ENCODE measurements at places on chromosomes 7 and 10.
A peak's percentile ranks its signal among the peaks of the same experiment; 100 is the strongest.

DNA sequence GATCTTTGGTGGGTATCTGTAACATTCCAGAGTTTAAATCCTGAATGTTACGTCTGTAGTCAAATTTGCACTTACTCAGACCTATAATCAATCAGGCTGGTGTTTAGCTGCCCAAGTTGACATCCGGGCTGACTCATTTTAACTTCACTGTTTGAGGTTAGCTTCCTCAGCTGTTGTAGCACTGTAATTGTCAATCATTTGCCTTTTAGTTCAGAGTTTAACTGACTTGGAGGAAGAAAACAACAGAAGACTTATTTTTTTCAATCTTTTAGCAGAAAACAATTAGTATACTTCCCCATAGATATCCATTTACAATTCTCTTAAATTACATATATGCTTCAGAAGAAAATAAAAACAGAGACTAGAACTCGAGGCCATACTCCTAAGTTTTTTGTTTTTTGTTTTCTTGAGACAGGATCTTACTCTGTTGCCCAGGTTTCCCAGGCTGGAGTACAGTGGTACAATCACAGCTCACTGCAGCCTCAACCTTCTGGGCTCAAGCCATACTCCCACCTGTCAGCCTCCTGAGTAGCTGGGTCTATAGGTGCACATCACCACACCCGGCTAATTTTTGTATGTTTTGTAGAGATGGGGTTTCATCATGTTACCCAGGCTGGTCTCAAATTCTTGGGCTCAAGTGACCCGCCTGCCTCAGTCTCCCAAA, 38.5 kb upstream of the LRRC17 start:
- DNase-seq: no peak

DNA sequence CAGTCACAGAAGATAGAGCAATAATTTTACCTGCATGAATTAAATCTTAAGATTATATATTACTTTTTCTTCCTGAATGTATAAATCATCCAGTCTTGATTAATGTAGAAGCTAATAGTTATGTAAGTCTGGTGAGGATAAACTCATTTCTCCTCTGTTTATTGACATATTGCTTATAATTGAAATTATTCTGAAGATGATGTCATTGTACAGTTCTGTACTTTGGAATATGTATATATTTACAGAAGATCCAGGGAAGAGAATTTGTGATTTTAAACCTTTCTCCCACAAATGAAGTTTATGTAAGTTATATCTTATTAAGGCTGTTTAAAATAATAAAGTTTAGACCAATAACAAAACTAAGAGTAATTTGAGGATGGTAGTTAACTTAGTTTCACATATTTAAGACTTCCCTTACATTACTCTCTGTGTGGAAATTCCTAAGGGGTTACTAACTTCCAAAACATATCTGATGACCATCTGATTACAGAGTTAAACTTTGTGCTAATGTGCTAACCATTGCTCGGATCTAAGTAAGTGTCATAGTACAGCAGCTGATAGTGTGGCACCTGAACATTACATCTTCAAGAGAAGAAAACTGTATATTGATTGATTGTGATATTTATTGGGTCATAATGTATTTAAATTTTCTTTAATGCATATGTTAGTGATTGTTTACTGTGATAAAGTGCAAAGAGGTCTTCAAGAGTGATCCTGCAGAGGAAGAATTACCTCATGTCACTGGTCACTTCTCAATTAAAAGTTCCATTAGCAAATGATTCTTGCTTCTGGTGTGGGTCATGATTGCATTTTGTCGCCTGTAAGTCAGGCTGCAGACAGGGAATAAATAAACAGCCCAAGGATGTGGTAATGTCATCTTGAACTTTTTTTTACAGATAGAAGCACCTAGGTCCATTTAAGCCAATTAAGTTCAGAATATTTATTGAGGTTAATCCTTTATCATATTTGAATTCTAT, 96.9 kb downstream of the UBE3C start:
- no peak for DNase-seq

GRCh38 chr10:26430641-26431163, 7.4 kb upstream of the APBB1IP start:
- no peak for DNase-seq

- DNase-seq: no peak
These were observed 353 bp downstream of the MOGAT3 start for GRCh38 chr7:101200504-101200861.

GRCh38 chr10:130686689-130687300, 550.6 kb downstream of the GLRX3 start:
- DNase-seq: no peak

- no peak for DNase-seq
These were observed 622.5 kb downstream of the PARD3 start for GRCh38 chr10:34192646-34193045.

DNA sequence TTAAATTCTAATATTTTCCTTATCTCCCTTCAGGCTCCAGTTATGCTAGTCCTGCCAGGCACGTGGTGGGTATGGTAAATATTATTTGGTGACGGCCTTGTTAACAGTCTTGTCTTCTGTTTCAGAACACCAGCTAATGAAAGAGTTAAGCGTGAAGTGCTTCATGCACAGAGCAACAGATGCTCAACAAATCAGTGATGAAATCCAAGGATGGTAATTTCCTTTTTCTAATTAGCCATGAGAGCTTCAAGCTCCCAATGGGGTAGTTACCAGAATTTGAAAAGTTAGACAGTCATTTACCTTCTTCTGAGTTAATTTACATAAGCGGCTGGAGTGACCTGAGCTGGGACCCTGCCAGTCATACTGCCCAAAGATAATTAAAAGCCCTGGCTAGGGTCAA, 1.9 kb upstream of the OTUD1 start:
- DNase-seq: no peak

DNA sequence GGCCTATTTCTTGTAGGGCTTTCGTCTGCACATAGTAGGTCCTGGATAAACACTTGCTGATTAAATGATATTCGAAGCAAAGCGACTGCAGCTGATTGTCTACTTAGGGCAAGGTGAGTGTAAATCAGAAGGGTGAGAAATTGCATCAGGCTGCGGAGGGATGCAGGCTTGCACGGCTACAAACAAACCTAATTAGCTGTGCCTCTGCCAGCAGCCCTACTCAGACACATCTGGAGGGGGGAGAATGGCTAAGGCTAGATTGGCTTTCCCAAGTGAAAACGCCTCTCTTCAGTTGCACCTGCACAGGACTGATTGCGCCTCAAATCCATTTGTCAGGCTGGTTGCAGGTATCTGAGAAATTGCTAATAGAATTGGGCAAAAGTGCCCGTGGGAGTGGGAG, 247.5 kb downstream of the DPP6 start:
- DNase-seq: no peak

GRCh38 chr10:114573330-114574045, 84.6 kb downstream of the ABLIM1 start:
- no peak for DNase-seq

- DNase-seq: no peak
These were observed 27.1 kb downstream of the BBS9 start for GRCh38 chr7:33156441-33156840.

GRCh38 chr7:20696002-20696605, 80.6 kb downstream of the ABCB5 start:
- DNase-seq: no peak

GRCh38 chr10:60950300-60950699, 6.3 kb upstream of the RHOBTB1 start:
- no peak for DNase-seq

DNA sequence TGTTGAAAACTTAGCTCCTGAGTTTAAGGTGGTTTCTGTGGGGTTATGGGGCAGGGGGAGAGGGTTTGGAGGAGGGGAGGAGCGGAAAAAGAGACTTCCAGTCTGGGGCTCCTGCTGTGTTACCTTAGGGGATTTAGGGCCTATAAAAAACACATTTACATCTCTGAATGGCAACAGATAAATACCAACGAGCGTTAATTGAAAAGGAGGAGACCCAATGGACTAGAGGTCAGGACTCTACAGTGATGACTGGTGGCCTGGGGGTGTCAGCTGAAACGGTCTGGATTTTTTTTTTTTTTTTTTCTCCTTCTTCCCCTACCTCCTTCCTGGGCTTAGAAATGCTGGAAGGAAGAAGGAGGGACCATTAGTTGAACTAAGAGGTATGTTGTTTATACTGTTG, 47.4 kb downstream of the AUTS2 start:
- no peak for DNase-seq

DNA sequence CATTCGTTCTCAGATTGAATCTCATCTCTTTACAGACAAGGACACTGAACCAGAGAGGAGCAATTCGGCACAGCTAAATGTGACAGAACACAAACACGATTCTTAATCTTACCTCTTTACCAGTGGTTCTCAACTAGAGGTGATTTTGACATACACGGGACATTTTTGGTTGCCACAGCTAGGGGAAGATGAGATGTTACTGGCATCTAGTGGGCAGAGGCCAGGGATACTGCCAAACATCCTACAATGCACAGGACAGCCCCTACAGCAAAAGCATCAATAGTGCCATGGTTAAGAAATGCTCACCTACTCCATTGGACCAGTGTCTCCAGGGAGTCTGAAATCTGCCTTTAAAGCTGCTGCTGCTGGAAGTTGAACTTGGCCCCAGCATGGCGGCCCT, 27.3 kb downstream of the PDE1C start:
- DNase-seq: no peak

- DNase-seq: no peak
These were observed 18.0 kb upstream of the DUSP5 start for GRCh38 chr10:110479710-110480109.

- peak; percentile 88 for DNase-seq
These were observed 90.2 kb downstream of the DLG5 start for GRCh38 chr10:77836299-77836820.

GRCh38 chr10:32971536-32972091, 13.6 kb upstream of the ITGB1 start:
- DNase-seq: no peak

DNA sequence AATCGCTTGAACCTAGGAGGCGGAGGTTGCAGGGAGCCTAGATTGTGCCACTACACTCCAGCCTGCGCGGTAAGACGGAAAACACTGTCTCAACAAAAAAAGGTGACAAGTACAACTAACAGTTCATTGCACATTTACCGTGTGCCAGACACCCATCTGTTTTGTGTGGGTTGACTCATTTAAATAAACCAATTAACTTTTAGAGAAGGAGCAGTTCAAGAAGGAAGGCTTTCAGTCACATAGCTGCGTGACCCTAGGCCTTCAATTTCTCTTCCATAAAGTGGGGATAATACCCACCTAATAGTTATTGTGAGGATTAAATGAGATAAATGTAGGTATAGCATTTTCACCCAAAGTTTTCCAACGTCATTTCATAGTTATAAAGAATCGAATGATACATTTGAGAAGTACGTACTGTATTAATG, 52.3 kb upstream of the KDM7A start:
- DNase-seq: no peak

GRCh38 chr10:11162828-11163599, 145.3 kb downstream of the CELF2 start:
- no peak for DNase-seq

GRCh38 chr7:68185631-68186456, 1189.2 kb downstream of the TYW1 start:
- no peak for DNase-seq

- DNase-seq: no peak
These were observed 16.3 kb upstream of the PLCE1 start for GRCh38 chr10:93977442-93977841.

GRCh38 chr10:117094856-117095255, 43.2 kb downstream of the VAX1 start:
- no peak for DNase-seq

GRCh38 chr7:136086712-136087111, 109.6 kb upstream of the MTPN start:
- peak; percentile 32 for DNase-seq

- DNase-seq: no peak
These were observed 40.8 kb downstream of the HK1 start for GRCh38 chr10:69318867-69319727.

DNA sequence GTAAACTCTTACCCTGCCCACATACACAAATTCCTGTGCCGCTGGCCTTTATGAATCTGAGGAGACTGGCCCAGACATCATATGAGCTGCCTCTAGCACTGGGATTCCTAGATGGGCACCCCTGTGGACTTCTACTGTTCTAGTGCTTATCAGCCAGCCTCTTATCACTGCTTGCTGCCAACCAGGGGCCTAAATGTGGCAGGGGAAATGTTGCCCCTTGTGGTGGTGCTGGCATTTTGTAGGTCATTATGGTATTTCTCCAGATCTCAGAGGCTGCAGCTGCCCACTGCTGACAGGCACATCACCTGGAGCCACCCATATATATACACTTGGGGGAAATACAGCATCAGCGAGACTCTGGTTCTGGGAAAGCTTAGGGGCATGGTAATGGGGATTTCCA, 5.4 kb downstream of the SFR1 start:
- peak; percentile 9 for DNase-seq

DNA sequence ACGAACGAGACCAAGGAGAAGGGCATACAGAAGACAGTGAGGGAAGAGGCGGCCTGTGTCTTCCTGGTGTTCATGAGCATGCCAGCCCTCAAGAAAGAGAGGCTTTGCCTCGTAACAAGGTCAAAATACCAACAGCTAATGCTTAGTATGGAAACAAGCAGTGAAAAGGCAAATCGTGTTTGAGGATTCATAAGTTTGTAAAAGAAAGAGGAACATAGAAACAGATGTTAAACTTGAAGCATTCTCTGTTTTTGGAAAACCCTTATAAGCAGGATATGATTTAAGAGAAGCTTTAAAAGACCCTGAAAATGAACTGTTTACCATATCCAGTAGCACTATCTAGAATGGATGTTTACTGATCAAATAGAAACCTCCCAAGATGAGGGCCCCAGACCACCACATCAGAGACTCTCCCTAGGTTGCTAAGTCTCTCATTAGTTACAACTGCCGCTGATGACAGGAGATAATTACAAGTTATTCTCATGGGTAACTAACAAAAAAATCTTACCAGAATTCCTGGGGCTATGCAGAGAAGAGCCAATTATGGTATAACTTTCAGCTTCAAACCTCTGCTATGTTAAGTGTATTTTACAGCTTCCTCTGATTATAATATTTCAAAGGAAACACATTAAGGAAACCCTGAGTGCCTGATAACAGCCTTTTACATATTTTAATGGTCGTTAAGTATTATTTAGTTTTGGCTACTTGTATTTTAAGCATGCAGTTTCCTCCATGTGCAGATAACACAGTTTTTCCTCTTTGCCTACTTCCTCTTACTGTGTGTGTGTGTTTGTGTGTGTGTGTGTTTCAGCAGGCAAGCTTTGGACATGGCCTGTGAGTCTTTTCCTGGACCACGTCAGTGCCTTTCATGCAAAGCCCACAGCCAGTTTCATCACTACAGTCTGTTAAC, 17.9 kb downstream of the JCAD start:
- no peak for DNase-seq

Measured in CMK (cell line).